Lower lobe of right lung (tissue), 2 donors: ENCODE measurements at places on chromosomes 16 and 17.

GRCh38 chr16:4270595-4270994 lies 2.2 kb downstream of the TFAP4 start:
- H3K4me1 ChIP-seq: peaks cover 18% of the 10 kb centered on the region
- peak overlapping the region; percentile 93 for H3K27ac ChIP-seq
- no peaks in the 10 kb centered on the region for H3K36me3 ChIP-seq
- DNase-seq: no peak
- peak overlapping the region; percentile 65 for H3K4me3 ChIP-seq

DNA sequence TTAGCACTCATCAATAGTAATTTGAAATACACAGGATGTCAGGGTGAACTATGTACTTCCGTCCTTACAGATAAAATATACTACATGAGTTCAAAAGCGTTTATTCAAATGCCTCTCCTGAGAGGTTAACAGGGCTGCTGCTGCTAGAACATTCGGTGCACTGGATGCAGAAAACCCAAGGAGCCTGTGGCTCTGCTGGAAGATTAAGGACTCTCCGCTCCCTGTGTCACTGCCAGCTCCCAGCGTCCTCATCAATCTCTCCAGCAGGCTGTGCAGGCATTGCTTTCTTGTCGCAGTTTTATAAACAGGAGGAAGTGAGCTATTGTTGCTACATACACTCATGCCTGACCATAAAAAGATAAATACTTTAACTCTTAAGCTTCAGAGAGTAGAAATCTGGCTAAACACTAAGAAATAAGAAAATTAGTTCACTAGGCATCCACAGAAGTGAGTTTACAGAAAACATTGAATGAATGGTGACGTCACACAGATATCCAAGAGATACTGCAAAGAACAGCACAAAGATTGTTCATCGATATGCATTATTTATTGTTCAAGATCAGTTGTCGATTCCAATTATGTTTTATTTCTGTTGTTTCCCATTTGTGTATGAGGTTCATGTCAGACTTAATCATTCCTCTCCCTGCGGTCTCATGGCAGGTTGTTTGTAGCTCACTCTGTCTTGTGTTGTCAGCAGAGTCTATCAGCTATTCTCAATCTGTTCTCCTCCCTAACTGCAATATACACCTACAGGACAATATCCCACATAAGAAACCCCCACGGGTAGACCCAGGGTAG lies 127.9 kb upstream of the MON1B start:
- no peaks in the 10 kb centered on the region for H3K36me3 ChIP-seq
- H3K4me3 ChIP-seq: no peak overlapping the region
- DNase-seq: no peak
- H3K27me3 ChIP-seq: no peaks in the 10 kb centered on the region

- no peaks in the 10 kb centered on the region for H3K4me1 ChIP-seq
- no peak overlapping the region for H3K27ac ChIP-seq
- no peaks in the 10 kb centered on the region for H3K27me3 ChIP-seq
- DNase-seq: no peak
- no peak overlapping the region for H3K4me3 ChIP-seq
- H3K36me3 ChIP-seq: peaks cover 97% of the 10 kb centered on the region
These were observed 8.3 kb downstream of the KLHL36 start for GRCh38 chr16:84656649-84657048.

- peaks cover 60% of the 10 kb centered on the region for H3K4me1 ChIP-seq
- H3K27me3 ChIP-seq: no peaks in the 10 kb centered on the region
- peaks cover 23% of the 10 kb centered on the region for H3K36me3 ChIP-seq
- peak overlapping the region; percentile 86 for H3K4me3 ChIP-seq
These were observed 470 bp downstream of the DCUN1D3 start for GRCh38 chr16:20899477-20900298.

DNA sequence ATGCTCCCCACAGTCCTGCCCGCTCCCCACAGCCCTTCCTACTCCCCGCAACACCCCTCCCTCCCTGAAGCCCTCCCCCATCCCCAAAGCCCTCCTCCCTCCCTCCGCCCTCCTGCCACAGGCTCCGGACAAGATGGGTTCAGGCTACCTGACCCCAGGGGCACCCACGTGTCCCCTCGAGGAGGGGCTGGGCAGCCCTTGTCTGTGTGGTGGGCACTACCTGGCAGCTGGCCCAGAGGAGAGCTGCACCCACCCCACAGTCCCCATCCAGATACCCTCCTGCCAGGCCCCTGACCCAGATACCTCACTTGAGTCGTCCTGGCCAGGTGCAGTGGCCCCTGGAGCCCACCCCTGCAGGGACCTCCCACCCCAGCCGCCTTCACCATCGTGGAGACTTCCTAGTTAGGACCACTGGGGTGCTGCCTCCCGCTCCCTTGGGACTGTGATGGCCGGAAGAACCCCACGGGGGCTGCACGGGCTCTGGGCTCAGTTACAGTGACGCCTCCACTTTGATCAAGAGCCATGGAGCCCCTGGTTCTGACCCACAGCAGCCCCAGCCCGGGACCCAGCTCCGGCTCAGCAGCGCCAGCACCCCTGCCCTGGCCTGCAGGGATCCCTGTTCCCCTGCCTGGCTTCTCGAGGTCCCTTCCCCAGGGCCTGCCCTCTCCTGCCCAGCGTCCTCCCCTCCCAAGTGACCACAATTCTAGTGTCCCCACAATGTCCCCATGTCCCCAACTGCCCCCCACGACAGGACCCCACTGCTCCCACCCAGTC lies 806 bp downstream of the PERCC1 start:
- H3K4me1 ChIP-seq: no peaks in the 10 kb centered on the region
- no peaks in the 10 kb centered on the region for H3K36me3 ChIP-seq
- no peak overlapping the region for H3K4me3 ChIP-seq
- peaks cover 17% of the 10 kb centered on the region for H3K27me3 ChIP-seq
- no peak overlapping the region for H3K27ac ChIP-seq

- H3K4me1 ChIP-seq: peaks cover 7% of the 10 kb centered on the region
- H3K4me3 ChIP-seq: peak within 1 kb of the TSS; percentile 22
- no peak within 1 kb of the TSS for H3K27ac ChIP-seq
- no peaks in the 10 kb centered on the region for H3K27me3 ChIP-seq
These were observed at the start of gene CTRB1 for GRCh38 chr16:75218256-75219076. Gene CTRB1 (plus strand): TSS chr16:75218988. CDS start chr16:75219008, 20 bp downstream.

GRCh38 chr16:23290189-23291062 lies 11.7 kb upstream of the SCNN1B start:
- H3K4me3 ChIP-seq: no peak overlapping the region
- no peaks in the 10 kb centered on the region for H3K36me3 ChIP-seq
- peak overlapping the region; percentile 54 for H3K27ac ChIP-seq
- no peaks in the 10 kb centered on the region for H3K4me1 ChIP-seq
- no peaks in the 10 kb centered on the region for H3K27me3 ChIP-seq

GRCh38 chr17:27975146-27976011 lies 67.1 kb upstream of the NLK start:
- no peak overlapping the region for H3K4me3 ChIP-seq
- DNase-seq: no peak
- H3K27ac ChIP-seq: no peak overlapping the region
- no peaks in the 10 kb centered on the region for H3K36me3 ChIP-seq

DNA sequence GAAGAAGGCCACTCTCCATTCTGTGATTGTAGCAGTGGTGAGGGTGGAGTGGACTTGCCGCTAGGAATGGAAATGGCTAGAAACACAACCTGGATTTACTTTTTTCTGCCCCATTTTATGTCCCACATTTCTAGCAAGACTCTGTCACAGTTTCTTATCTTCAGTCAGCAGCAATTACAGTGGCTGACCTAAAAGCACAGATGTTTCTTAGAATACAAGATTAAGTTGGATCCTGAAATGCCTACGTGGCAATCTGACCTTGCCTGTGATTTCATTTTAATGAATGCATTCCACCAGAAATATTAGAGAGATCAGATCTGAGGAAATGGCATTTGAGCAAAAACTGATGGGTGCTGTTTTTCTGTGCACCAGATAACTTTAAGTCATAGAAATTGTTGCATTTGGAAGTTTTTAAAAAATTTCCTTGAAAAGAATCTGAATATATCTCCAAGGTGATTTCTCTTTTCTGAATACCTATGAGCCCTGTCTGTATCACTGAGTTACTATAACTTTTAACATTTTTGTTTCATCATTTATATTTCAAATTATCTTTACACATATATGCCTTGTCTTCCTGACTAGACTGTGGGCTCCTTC lies 5.4 kb downstream of the HEATR3 start:
- no peak overlapping the region for H3K27ac ChIP-seq
- no peaks in the 10 kb centered on the region for H3K27me3 ChIP-seq
- no peak overlapping the region for H3K4me3 ChIP-seq
- H3K4me1 ChIP-seq: peaks cover 23% of the 10 kb centered on the region
- no peak for DNase-seq

DNA sequence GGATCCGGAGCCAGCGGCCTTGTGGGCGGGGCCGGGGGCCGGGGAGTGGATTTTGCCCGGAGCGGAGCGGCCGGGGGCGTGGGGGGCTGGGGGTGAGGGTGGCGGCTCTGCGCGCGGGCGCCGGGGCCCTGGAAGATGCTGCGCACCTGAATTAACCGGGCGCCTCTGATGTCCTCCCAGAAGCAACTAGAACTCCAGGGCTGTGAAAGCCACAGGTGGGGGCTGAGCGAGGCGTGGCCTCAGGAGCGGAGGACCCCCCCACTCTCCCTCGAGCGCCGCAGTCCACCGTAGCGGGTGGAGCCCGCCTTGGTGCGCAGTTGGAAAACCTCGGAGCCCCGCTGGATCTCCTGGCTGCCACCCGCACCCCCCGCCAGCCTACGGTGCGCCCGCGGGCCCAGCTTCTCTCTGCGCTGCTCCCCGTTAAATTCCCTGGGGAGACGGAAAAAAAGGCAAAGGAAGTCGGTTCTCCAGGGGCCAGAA lies 549 bp downstream of the SLC26A11 start:
- no peak for DNase-seq
- peak overlapping the region; percentile 90 for H3K27ac ChIP-seq
- peak overlapping the region; percentile 96 for H3K4me3 ChIP-seq
- H3K36me3 ChIP-seq: peaks cover 15% of the 10 kb centered on the region

- peaks cover 58% of the 10 kb centered on the region for H3K36me3 ChIP-seq
- H3K4me3 ChIP-seq: no peak overlapping the region
- no peaks in the 10 kb centered on the region for H3K27me3 ChIP-seq
These were observed 5.1 kb upstream of the RASL10B start for GRCh38 chr17:35726127-35726952.

DNA sequence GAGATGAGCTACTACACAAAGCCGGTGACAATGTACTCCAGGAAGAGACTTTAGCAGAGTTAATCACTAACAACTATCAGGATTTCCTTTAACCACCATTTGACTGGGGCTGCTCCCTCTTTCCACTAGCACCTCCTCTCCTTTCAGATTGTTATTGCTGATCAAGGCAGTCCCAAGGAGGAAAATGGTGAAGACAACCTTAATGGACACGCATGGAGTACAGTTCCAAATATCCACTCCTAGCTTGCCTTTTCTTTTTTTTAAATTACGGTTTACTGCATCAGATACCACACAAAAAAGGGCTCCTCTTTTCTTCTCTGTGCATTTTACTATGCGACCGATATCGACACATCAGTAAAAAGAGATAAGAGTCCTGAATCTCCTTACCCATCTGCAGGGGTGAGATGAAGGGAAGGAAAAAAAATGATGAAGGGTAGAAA lies 30.9 kb downstream of the FAM222B start:
- H3K27ac ChIP-seq: peak overlapping the region; percentile 84
- DNase-seq: no peak
- peak overlapping the region; percentile 79 for H3K4me3 ChIP-seq
- H3K4me1 ChIP-seq: peaks cover 47% of the 10 kb centered on the region
- no peaks in the 10 kb centered on the region for H3K36me3 ChIP-seq

DNA sequence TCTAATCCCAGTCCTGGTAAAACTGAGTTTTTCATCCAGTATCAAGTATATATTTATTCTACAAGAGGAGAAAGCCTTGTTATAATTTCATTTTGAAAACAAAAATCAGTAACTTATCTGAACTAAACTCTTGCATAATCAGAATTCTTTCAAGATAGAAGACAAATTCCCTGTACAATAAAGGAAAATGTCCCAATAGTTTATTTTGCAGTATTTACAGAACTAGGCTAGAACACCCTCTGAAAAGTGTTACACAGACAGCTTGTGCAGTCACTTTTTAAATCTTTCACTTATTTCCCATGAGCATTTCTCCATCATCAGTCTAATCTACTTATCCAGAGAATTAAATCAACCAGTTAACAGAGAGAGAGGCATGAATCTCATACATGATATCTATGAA lies 48.5 kb downstream of the SPOP start:
- no peak for DNase-seq
- peaks cover 73% of the 10 kb centered on the region for H3K4me1 ChIP-seq
- no peaks in the 10 kb centered on the region for H3K27me3 ChIP-seq
- peaks cover 8% of the 10 kb centered on the region for H3K36me3 ChIP-seq
- H3K27ac ChIP-seq: no peak overlapping the region

DNA sequence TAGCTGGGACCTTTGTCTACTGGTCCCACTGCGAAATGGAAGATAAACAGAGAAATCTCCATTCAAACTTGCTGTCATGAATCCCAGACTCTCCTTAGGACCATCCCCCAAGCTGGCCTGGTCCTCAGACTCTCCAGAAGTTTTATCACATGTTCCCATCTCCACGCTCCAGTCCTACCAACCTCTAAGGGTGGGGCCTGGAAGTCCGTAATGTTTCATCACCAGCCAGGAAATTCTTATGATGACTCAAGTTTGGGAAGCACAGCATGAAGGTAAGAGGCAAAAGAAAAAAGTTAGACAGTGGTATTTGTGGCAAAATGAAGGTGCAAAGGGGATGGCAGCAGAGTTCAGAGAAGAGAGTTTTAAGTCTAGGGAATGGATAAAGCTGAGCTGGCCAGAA lies 52.7 kb downstream of the ZNF18 start:
- no peaks in the 10 kb centered on the region for H3K36me3 ChIP-seq
- no peak for DNase-seq
- H3K4me1 ChIP-seq: no peaks in the 10 kb centered on the region
- no peak overlapping the region for H3K4me3 ChIP-seq
- H3K27ac ChIP-seq: no peak overlapping the region

- H3K4me1 ChIP-seq: peaks cover 26% of the 10 kb centered on the region
- no peak overlapping the region for H3K27ac ChIP-seq
- H3K4me3 ChIP-seq: peak overlapping the region; percentile 96
- no peak for DNase-seq
These were observed 1.4 kb downstream of the DHX33 start for GRCh38 chr17:5467416-5467815.

- H3K4me1 ChIP-seq: no peaks in the 10 kb centered on the region
- H3K27ac ChIP-seq: no peak overlapping the region
- DNase-seq: no peak
- peaks cover 7% of the 10 kb centered on the region for H3K27me3 ChIP-seq
These were observed 90.8 kb upstream of the FOXF1 start for GRCh38 chr16:86419518-86419917.

DNA sequence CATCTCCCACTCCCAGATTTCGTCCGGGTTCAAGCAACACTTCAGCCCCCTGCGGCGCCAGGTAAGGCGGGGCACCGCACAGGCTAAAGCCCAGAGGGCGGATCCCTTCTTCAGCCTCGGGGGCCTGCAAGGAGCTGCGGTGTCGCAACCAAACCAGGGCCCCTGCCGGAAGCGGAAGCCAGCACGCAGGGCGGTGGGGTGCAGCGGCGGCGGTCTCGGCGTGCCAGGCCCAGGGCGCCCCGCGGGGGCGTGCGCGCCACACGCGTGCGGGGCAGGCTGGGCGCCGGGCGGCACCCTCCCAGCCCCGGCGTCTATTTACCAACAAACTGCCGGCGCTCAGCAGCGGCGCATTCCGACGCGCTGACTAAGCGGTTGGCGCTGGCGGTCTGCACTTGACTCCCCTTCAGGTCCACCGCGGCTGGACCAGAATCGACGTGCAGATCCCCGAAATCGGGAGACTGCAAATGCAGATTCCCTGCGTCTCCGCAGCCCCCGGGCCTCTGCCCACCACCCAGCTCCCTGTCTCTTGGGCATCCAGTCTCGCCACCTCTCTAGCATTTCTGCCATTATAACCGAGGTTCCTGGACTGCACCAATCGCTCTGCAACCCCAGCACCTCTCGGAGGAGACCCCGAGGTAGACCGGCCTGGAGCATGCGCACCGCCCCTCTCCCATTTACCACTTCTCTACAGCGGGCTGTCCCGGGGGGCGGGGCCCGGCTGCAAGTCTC lies 421 bp upstream of the DLX4 start:
- peak overlapping the region; percentile 53 for H3K27ac ChIP-seq
- H3K4me1 ChIP-seq: peaks cover 48% of the 10 kb centered on the region
- H3K36me3 ChIP-seq: no peaks in the 10 kb centered on the region
